D341Med (cell line): ENCODE measurements at places on chromosomes 11 and 22.

DNA sequence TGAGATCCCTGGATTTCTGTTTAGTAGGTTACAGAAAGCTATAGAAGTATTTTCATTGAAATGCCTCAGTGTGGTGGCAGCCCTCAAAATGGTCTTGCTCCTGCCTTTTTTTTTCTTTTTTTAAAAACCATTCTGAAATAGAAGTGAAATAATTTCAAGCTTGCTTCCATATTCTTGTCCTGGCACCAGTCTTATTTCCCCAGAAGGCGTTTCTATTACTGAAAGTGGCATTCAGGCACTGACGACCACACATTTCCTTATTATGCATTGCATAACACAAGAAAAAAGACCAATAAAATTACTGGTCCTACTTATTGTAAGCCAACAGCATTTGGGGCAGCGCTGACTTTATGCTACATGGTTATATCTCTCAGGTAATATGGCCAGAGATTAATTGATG is 24.5 kb upstream of the LRRC4C start:
- no peak for DNase-seq

DNA sequence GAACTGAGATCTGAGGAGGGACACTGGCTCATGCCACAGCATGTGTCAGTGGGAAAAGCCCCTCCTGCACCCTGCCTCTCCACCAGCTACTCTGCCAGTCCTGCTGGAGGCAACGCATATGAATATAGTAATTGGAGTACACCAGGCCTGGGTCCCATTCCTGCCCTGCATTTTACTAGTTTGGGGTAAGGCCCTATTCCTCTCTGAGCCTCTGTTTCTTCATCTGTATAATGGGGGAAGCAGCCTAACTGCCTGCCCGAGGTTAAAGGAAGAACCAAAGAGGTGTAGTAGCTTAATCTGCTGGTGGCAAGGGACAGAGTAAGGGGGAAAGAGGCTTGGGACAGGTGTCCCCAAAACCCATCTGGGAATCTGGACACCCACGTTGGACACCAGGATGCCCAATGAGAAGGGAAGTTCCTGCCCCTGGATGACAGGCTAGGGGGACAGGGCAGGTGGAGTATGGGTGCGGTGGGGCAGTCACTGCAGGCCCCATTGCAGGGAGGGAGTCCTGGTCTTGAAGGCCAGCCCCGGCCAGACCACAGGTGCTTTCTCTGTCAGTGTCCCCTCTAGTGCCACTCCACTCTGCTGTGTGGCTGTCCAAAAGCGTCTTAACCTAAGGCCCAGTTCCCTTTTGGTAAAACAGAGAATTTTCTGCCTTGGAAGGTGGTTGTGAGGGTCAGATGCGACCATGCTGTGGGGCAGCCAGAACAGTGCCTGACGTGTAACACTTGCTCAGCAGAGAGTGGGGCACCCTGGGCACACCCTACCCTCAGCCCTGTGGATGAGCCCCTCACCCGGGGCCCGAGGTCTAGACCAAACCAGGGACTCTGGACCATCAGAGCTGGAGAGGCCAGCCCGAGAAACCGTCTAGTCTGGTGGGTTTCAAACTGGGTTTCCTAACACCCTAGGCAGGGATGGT is 11.5 kb downstream of the TSKU start:
- DNase-seq, result no peak

DNA sequence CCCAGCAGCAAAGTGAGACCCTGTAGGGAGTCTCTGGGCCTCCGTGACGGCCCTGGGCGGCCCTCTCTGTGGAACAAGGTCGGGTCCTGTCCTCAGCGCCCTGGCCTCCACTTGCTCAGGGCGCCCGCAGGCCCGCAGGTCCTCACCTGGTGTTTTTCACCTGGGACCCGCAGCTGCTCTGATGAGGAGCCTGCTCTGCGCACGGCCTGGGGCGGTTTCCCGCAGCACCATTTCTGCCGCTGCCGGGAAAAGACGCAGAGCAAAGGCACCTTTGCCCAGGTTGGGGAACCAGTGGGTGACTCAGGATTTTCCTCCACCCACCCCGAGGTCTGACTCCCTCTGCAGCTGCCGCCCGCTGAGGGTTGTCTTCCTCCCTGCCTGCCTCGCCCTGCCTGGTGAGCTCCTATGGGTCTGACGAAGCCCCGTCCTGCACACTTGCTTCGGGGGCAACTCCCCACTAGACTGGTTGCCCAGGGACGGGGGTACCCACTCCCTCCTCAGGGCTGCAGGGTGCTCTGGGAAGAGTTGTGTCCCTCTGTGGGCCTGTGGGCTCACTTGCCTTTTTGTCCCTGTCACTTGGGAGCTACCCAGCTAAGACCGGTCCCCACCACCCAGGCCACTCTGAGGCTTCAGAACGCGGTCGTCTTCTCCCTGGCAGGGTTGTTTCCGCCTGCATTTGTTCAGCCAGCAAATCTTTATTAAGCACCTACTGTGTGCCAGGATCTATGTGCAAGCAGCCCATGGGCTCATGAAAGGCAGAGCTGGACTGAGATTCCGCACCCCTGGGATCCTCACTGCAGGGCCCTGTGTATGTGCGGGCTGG is 89.5 kb downstream of the KCNQ1 start:
- no peak for DNase-seq

GRCh38 chr11:126612671-126613070 is 257.2 kb downstream of the ST3GAL4 start:
- DNase-seq, result no peak

GRCh38 chr22:19877626-19878339 is 23.1 kb upstream of the GNB1L start:
- peak; percentile 27 for DNase-seq

- no peak for DNase-seq
Measured at GRCh38 chr11:35709376-35709775, 46.8 kb downstream of the TRIM44 start.

DNA sequence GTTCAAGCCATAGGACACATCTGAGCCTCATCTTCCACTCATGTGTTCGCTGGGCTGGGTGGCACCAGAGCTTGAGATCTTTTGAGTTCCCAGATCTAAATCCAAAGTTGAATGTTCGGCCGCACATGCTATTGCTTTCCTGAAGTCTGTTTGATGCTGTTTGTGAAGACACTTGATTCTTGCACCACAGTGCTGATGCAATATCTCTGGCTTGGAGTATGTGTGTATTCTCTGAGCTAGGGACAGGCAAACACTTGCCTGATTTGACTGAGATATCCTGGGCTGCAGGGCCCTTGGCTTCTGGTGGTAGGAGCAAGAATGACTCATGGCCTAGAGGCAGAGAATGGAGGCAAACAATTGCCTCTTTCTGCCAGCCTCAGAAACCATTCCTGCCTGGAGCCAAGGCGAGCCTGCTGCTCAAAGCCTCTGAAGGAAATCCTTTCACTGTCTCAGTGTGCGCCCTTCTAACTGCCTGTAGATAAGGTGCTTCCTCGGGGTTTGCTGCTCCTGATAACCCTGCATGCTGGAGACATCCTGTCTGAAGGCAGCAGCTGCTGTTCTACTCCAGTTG is 73.0 kb downstream of the CYB5R2 start:
- no peak for DNase-seq

GRCh38 chr11:111305162-111305802 is 6.9 kb downstream of the POU2AF3 start:
- no peak for DNase-seq

GRCh38 chr11:34086554-34087283 is 18.7 kb upstream of the NAT10 start:
- no peak for DNase-seq

- DNase-seq, result peak; percentile 91
Measured at GRCh38 chr22:36470162-36470993, 11.1 kb downstream of the TXN2 start.

- DNase-seq, result no peak
Measured at GRCh38 chr11:75173336-75173735, 22.4 kb downstream of the SLCO2B1 start.

DNA sequence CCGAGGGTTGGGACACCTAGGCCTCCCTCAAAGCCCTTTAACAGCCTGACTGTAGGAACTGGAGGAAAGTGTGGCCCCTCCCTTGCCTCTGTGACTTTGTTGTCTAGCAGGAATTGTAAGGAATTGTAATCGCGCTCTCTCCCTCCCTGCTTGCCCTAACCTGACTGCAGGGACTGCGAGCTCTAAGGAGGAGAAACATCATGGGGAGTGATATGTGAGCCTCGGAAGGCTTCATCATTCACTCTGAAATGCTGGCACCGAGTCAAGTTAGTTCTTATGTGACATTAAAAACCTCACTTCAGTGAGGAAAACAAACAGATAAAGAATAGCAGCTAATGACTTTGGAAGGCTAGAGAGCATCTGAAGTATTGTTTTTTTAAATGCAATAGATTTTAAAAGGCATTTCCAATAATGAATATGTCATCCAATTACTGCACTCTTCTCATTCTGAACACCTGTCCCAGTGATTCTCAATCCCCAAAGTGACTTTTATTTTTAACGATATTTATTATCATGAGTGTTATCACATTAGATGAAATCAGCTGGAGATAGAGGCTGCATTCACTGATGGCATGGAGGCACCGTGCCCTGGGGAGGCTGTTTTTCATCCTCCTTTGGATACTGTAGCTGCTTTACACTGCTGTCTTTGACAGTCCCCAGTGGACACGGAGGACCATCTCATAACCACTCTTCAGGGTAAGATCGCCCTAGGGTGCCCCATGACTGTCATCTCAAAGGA is 58.5 kb upstream of the NTM start:
- DNase-seq, result no peak

DNA sequence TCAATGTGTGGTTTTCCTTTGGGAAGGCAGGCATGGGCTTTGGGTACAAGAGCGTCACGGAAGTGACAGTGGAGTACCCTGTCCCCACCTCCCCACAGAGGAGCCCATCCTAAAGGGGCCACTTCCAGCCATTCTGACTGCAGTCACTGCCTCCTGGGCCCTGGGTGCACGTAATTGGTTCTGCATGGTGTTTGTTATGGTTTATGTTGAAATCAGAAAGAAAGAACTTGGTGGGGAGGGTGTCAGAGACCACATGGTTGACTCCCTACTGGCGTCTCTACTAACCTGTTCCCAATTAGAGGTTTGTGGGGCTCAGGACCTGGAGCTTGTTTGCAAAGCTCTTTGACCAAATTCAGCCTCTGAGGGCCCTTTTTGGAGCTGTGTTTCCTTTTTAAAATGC is 40.8 kb downstream of the RIBC2 start:
- DNase-seq, result no peak

DNA sequence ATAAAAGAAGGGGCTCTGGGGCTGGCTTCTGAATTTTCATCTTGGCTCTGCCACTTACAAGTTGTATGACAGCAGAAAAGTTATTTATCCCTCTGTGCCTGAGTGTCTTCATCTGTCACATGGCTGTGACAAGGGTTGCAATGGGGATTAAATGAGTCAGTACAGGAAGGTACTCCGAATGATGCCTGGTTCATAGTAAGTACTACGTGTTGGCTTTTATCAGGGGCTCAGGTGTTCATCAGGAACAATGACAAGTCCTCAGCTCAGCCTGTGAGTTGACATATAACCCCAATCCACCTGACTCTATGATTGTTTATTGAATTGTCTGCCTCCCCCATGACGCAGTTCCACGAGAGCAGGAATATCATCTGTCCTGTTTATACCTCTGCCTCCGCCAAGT is 45.7 kb downstream of the PAMR1 start:
- DNase-seq, result no peak

GRCh38 chr11:128548649-128549255 is 38.6 kb downstream of the ETS1 start:
- DNase-seq, result peak; percentile 35

GRCh38 chr11:68854273-68854958 is 12.7 kb upstream of the CPT1A start:
- no peak for DNase-seq

DNA sequence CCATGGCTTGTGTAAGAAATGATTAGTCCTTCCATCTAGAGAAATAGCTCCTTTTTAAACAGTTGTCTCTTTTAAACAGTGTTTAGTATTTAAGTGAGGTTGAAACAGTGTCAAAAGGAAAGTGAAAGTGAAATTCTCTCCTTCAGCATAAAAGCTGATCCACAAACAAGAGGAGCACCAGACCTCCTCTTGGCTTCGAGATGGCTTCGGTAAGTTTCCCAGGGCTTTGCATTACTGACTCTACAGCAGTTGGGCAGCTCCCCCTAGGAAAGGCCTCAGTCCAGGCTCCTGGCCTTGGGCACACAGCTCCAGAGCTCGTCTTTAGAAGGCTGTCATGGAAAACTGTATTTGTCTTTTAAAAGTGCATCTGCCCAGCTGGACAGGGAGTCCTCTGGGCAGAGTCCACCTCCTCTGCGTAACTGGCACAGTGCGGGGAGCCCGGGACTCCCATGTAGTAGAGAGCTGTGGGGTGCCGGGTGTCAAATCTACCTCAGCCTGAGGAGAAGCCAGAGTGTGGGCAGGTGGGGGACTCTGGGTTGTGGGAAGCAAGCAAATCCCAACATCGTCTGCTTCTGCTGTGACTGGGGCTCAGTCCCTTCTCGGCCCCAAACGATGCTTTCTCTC is at the start of gene PLAAT4:
Gene PLAAT4 (plus strand): TSS at position 140 of the 624 bp plus-strand sequence. CDS start 61 bp downstream, at position 201.
- DNase-seq, result no peak

DNA sequence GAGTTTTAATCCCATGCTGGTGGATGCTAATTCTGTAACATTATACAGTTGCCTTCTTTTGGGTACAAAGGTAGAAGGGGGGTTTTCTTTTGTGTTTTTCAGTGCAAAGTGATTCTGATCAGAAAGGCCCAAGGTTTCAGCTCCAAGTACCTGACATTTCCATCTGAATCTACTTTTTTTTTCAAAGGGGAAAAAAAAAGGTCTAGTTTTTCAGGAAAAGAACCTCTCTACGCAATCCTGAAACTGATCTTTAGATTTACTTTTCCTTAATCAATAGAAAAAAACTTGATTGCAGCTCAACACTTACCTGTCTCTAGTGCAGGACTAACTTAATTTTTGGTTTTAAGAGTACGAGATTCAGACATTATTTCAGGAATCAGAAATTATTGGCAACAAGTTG is at the start of gene TECTA:
Gene TECTA (plus strand): TSS at position 301 of the 400 bp plus-strand sequence. CDS start 1,423 bp downstream, outside the sequence.
- DNase-seq, result no peak

DNA sequence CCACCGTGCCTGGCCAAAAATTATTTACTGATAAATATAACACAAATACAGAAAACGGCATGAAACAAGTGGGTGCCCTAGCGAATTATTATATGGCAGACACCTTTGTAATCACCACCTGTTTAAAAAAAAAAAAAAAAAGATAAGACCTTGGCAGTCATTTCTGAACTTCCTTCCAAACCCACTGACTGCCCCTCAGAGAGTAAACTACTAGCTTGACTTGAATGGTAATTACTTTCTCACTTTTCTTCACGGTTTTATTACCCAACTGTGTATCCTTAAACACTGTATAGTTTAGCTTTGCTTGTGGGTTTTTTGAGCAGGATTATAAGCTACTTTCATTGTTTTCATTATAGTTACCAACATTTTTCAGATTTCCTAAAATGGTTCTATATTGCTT is 23.7 kb downstream of the SFI1 start:
- no peak for DNase-seq

DNA sequence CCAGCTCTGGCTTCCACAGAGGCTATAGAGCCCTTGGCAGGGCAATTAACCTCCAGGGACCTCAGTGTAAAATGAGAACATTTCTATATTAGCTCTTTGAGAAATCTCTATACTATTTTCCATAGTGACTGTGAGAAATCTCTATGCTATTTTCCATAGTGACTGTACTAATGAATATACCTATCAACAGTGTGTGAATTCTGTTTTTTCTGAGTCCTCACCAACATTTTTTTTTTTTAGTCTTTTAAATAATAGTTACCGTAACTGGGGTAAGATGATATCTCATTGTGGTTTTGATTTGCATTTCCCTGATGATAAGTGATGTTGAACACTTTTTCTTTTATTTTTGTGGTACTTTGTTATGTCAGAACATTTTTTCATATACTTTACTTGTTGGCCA is 7.0 kb upstream of the MTNR1B start:
- DNase-seq, result no peak
